ENCODE measurements at places on chromosomes 11 and 22.

DNA sequence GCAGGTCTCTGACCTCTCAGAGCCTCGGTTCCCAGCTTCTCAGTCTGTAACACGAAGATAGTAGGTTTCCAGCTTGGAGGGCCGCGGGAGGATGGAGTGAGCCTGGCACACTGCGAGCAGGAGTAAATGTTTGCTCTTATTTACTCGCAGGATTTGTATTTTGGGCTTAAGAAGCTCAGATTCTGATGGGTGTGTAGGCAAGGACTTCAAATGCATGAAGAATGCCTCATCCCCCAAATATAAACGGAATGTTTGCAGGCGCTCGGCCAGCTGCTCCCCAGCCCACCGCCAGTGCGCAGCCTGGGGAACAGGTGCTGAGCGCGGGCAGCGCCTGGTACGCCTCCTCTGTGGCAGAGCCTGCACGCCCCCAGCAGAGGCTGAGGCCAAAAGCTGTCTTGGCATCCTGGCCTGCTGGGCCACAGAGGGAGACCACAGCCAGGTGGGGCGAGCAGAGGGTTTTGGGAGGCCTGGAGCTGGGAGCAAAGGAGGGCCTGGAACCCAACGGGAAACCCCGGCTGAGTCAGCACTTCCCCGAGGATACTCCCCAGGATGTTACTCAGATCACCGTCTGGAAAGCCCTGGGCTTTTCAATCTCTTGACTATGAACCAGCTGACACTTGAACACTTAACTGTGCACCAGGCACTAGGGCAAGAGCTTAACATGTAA lies 9.4 kb downstream of the EHD1 start:
- no peak for DNase-seq

DNA sequence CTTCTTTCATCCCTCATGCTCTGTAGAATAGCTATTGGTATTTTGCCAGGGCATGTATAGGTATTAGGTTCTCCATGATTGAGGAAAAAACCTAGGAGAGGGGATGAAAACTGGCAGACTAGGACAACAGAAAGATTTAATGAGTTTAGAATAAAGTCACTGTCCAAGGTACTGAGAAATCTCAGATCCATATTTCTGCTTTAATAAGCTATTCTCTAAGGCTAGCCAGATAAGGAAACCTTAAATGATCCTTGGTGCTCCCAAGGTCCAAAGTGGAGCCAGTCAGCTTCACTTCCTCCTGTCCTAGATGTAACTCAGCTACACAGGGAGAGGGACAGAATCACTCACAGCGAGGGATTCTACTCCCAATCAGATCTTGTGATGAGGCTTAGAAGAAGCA lies 13.7 kb upstream of the CSNK2A3 start:
- no peak for DNase-seq

DNA sequence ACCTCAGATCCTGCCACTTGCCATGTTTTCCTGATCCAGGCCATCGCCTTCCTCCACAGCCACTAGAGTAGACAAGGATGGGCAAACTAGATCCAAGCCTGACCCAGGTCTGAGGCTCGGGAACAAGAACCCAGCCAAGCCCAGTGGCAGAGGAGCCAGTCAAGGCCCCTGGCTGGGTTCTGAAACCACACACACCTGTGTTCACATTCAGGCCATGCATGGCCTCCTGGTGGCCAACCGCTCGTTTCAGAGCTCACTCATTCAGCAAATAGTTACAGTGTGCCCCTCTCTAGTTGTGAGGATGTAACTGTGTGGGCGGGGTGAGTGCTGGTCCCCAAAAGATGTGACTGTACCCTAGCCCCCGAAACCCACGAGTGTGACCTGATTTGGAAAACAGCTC lies 337.6 kb downstream of the CTTN start:
- no peak for DNase-seq

DNA sequence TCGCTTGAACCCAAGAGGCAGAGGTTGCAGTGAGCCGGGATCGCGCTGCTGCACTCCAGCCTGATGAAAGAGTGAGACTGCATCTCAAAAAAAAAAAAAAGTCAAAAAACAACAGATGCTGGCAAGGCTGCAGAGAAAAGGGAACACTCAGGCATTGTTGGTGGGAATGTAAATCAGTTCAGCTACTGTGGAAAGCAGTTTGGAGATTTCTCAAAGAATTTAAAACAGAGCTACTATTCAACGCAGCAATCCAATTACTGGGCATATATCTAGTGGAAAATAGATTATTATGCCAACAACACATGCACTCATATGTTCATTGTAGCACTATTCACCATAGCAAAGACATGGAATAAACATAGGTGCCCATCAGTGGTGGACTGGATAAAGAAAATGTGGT lies 89.7 kb downstream of the EFCAB6 start:
- DNase-seq = no peak

GRCh38 chr11:75105462-75105925 lies 8.8 kb upstream of the OR2AT4 start:
- DNase-seq = no peak

DNA sequence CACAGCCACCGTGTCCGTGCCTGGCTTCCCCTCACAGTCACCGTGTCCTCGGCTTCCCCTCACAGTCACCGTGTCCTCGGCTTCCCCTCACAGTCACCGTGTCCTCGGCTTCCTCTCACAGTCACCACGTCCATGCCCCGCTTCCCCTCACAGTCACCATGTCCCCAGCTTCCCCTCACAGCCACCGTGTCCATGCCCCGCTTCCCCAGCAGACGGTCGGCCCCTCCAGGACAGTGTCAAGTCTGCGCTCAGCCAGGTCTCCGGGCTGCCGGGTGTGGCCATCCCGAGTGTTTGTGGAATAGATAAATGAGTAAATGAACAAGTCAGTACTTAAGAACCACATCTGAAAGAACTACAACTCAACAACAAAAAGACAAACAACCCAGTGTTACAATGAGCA lies 23.8 kb downstream of the WNT7B start:
- no peak for DNase-seq

GRCh38 chr11:128775468-128775867 lies 81.6 kb downstream of the FLI1 start:
- no peak for DNase-seq

DNA sequence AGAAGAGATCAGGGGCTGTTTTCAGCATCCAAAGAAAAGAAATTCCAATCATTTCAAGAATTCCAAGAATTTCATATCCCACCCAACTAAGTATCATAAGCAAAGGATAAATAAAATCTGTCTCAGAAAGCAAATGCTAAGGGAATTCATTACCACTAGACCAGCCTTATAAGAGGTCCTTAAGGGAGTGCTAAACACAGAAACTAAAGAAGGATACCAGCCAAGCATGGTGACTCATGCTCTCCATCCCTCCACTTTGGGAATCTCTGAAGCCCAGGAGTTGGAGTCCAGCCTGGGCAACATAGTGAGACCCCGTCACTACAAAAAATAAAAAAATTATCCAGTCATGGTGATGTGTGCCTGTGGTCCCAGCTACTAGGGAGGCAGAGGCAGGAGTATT lies 17.8 kb downstream of the FADD start:
- no peak for DNase-seq

GRCh38 chr11:67639438-67639859 lies at the start of gene TBX10:
TSS of gene TBX10 (minus strand) at chr11:67639763. CDS start at chr11:67639472, 291 bp downstream.
- no peak for DNase-seq

DNA sequence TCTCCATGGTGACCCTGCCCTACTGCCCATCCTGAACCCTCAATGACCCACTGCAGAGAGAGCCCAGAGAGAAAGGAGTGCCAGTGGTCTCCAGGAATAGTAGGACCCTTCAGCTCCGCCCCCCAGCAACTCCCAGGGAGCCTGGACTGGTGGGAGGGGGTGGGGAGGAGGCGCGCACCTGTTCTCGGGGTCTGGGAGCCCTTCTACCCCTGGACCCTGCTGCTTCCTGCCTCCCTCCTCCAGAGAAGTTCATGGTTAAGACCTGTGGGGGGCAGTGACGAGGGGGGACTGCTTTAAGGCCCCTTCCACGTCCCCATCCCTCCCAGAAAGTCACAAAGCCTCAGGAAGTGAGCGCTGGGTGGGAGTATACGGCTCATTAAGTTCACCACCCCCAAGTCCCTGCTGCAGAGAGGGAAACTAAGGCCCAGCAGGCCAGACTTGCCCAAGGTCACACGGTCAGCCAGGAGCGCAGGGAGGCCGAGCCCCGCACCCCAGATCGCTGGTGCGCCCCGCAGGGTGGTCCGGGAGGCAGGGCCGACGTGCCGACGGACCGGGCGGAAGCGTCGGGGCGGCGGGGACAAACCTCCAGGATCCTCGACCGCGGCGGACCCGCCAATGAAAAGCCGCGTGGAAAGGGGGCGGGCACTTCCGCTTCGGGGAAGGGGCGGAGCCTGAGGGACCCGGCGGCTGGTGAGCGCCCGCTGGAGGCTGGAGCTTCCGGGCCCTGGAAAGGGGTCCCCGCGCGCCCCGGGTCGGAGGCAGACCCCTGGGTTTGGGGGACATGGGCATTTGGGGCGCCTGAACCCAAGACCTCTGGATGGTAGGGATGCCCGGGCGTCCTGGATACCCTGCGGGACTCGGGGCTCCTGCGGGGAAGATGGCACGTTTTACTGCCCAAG lies at the start of the genes NUDT22 and TRPT1:
Gene NUDT22, plus strand, starts transcription at position 667 of the 899 bp plus-strand sequence. CDS start 379 bp downstream, outside the sequence.
Gene TRPT1, minus strand, starts transcription at position 579 of the 899 bp plus-strand sequence. Its CDS starts 326 bp downstream, at position 253.
- DNase-seq = peak; percentile 28

DNA sequence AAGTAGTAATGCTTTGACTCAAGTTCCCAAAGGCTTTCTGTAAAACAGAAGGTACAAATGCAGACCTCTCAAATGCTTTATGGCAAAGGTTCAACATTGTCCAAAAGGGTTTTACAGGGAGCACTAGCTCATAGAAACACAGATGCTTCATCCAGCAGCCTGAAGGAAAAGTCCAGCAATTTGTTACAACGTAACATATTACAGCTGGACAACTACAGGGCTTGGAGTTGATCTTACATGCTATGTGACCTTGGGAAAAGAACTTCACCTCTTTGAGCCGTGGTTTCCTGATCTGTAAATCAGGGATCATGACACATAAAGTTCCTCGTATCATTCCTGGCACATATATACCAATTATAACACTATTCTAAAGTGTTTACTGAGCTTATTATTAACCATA lies 84.9 kb downstream of the DDIAS start:
- DNase-seq = no peak

- DNase-seq = no peak
Measured at GRCh38 chr11:74683941-74684481, 47.2 kb downstream of the CHRDL2 start.

GRCh38 chr22:30390974-30391691 lies 3.9 kb upstream of the RNF215 start:
- DNase-seq = no peak

- no peak for DNase-seq
Measured at GRCh38 chr11:36023922-36024321, 80.1 kb downstream of the LDLRAD3 start.

- DNase-seq = no peak
Measured at GRCh38 chr11:1126491-1126926, 31.2 kb upstream of the MUC5AC start.

- no peak for DNase-seq
Measured at GRCh38 chr11:47850337-47850736, 2.2 kb upstream of the NUP160 start.

GRCh38 chr11:70861559-70861958 lies 390.8 kb downstream of the SHANK2 start:
- DNase-seq = no peak

DNA sequence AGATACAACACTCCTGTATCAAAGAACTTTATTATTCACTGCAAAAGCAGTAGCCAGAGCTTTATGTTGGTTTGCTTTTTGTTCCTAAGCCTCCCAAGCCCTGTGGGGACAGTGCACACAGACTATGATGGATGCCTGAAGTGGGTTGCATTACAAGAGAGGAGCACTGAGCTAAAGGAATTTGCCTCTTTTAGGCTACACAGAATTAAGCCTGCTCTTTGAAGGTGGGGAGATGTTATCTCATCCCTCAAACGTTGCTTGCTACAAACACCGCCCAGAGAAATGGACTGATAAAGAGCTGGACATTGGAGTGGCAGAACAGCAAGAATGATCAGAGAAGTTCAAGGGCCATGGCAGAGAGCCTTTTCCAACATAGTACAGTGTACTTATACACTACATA lies 2.5 kb upstream of the POGLUT3 start:
- no peak for DNase-seq

- no peak for DNase-seq
Measured at GRCh38 chr11:28770806-28771205, 662.6 kb downstream of the METTL15 start.

DNA sequence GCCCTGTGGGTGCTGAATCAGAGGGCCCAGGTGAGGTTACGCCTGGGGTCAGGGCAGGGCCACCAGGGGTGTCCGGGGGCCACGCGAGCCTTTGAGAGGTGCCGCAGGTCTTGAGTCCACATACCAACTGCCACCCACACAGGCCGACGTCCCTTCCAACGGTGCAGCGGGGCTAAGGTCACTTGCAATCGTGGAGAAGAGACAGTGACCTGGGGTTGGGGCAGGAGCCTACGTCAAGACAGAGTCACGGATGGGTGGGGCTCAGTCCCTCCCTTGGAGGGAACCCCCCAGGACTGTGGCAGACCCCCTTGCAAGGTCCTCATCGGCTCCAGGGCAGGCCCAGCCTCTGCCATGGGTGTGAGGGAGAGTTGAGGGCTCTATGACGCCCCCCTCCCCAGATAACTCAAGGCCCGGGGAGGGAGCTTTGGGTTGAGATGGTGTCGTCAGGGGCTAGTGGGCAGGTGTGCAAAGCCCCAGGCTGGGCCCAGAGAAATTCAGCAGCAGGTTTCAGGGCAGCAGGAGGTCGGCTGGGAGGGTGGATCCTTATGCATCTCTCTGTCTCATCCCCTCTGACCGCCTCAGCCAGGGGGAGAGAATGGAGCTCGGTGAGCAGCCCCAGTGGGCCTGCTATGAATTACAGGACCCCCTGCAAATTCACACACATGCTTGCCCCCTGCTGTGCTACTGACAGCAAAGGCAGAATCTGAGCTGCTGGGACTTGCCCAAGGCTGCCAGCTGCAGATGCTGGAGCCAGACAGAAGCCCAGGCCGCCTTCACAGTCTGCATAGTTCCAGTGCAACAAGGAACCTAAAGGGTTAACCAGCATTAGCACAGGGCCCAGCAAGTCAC lies 60.0 kb downstream of the MYEOV start:
- DNase-seq = no peak

DNA sequence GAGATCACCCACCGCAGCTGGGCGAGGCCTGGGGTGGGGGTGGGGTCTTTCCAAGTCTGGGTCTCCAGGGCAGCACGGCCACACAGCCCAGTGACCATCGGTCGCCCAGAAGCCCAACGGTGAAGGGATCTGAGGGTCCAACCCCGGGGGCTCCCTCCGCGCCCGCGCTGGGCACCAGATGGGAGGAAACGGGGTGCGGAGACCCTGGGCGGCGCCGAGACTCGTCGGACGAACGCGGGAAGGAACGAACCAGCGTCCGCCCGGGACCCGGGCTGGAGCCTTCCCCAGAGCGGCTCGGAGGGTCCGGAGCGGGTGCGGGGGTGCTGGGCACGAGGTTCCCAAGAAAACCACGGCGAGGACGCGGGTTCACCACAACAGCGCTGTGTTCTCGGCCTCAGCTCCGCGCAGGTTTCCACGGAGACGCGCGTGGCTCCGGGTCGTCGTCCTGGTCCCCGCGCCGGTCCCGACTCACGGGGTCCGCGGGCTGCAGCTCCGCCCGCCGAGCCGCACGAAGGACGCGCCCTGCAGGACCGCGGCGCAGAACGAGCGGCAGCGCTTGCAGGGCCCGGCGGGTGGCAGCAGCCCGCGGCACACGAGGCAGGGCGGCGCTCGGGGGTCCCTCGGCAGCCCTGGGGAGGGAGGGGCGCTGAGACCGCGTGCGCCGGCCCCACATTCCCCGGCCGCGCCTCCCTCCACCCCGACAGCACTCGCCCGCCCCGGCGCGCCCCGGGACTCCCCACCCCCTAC lies 2.3 kb upstream of the IL17REL start:
- DNase-seq = no peak
